Suppressor macrophage treated with lipopolysaccharide for 4 hours (primary cell): ENCODE measurements at places on chromosomes 5 and 9.
A peak's percentile ranks its signal among the peaks of the same experiment; 100 is the strongest.

GRCh38 chr9:22112870-22113821, 104.0 kb upstream of the CDKN2B start:
- DNase-seq = no peak

DNA sequence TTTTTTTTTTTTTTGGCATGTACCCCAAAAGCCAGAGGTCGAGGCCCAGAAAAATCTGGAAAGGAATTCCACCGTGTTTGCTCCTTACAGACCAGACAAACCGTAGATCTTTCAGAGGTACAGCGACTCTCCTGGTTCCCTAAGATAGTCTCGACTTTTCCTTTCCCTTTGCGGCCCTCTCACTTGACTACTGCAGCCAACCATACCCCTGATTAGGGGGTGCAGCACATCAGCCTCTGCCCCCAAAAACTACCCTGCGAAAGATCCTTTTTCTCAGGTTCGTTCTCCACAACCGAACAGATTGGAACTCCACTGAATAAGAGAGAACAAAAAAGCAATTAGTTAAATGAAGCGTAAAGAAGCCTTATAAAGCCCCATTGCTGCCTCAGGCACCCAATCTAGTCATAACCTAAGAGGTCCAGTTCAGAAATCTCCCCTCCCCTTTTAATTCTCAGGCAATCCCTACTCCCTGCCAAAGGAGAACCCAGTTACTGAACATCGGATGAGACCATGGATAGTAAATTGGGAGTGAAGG, 379 bp upstream of the TICAM2 start:
- no peak for DNase-seq

GRCh38 chr5:149073213-149073612, 10.4 kb upstream of the SH3TC2 start:
- DNase-seq = peak; percentile 45

GRCh38 chr9:130053504-130054324, at the start of gene GPR107:
GPR107 (plus strand) TSS chr9:130053906; CDS start chr9:130053933, 27 bp downstream.
- peak; percentile 90 for DNase-seq

GRCh38 chr5:134436523-134437339, 25.1 kb upstream of the CDKN2AIPNL start:
- DNase-seq = peak; percentile 72

GRCh38 chr9:98775831-98776441, 20.4 kb downstream of the ANKS6 start:
- DNase-seq = peak; percentile 81

DNA sequence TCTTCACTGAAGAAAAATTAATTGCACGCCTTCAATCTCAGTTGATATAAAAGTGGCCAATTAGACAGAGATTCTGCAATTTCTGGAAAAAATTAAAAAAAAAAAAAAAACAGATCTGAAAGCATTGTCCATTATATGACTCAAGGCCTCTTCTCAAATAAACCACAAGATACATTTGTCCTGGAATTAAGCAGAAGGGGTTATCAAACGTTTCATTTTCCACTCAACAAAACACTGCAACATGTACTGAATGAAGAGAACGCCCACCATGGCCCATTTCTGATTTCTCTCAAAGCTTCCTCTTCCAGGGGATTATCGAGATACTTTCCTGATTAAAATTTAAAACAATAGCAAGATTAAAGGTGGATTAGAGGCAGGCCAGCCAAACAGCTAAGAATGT, 5.8 kb upstream of the PAPPA start:
- DNase-seq = no peak

DNA sequence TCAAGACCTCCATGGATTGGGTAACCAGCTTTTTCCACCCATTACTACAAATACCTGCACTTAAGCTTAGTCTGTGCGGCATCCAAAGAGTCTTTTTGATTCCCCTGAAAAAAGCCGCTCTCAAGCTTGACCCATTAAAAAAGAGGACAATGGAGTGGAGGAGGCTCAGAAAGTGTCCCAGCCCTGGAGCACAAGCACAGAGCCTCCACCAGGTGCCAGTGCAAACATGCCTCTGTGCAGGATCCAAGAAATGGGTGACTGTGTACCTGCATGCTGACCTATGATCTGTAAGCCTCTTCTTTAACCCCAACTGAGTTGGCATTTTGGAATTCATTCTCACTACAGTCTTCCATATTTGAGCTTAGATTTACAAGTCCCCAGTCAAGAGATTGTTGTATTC, 168.3 kb upstream of the TLE4 start:
- DNase-seq = no peak

DNA sequence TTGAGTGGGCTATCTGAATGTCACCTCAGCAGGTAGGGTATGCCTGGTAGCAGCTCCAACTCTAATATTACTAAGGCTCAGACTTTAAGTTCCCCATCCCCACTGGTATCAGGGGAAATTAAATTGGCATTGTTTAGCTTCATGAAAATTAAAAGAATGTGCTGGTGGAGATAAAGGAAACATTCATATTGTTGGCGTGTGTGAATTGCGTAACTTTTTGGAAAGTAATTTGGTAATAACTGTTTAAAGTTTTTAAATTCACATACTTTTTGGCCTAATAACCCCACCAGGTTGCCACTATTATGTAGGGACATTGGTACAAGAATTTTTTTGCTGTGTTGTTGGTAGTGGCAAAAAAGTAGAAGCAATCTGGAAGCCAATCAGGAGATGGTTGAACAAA, 29.4 kb downstream of the TNPO1 start:
- no peak for DNase-seq

- peak; percentile 86 for DNase-seq
Observed at GRCh38 chr9:76610011-76610352, 151.0 kb downstream of the GCNT1 start.

GRCh38 chr5:72836810-72837209, 20.3 kb downstream of the TNPO1 start:
- DNase-seq = no peak

- no peak for DNase-seq
Observed at GRCh38 chr5:84384604-84385575, at the start of gene EDIL3. EDIL3 (minus strand) TSS chr5:84384880; CDS start chr5:84384374, 506 bp downstream.

DNA sequence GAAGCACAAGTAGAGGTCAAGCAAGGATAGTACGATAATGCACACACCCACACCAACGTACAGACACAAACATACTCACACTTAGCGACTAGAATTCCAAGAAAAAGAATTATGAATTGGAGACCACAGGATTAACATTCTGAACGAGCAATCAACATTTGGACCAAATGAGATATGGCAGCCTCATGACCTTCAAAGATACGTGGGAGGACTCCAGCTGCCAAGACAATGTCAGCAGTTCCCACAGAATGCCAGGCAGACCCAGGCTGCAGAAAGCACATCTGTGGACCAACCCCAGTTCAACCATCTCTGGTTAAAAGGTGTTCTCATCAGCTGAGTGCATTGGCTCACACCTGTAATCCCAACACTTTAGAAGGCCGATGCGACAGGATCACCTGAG, 187.6 kb upstream of the GRAMD2B start:
- no peak for DNase-seq
